Activated T-helper 17 cell treated with anti-CD3 and anti-CD28 coated beads, Interleukin-2, amount 50 U/mL, for 72 hours (primary cell): ENCODE measurements at places on chromosomes 5 and 9. TPM values are rescaled to one million over a fixed set of nuclear protein-coding genes. Genes with fewer than 3 reads are reported as not detected.

HTR4 gene
- total RNA-seq = not detected

- no peak for ATAC-seq
Observed at GRCh38 chr9:68631811-68632210, 73.2 kb upstream of the PIP5K1B start.

DNA sequence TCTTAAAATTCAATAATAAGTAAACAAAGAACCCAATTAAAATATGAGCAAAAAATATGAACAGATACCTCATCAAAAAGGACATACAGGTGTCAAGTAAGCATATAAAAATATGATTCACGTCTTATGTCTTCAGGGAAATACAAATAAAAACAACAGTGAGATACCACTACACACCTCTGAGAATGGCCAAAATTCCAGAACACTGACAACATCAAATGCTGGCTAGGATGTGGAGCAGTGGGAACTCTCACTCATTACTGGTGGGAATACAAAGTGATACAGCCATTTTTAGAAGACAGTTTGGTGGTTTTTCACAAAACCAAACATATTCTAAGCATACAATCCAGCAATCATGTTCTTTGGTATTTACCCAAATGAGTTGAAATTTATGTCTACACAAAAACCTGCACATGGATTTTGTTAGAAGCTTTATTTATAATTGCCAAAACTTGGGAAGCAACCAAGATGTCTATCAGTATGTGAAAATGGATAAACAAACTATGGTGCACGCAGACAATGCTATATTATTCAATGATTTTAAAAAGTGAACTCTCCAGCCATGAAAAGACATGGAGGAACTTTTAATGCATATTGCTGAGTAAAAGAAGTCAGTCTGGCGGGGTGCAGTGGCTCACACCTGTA is 252.3 kb downstream of the NR3C1 start:
- no peak for ATAC-seq

GRCh38 chr9:121822093-121823085 is 171.0 kb downstream of the DAB2IP start:
- ATAC-seq = peak; percentile 57
